H4 (cell line): ENCODE measurements at places on chromosomes 12 and 14. TPM values are rescaled to one million over a fixed set of nuclear protein-coding genes. Genes with fewer than 3 reads are reported as not detected.

Gene SDS
- not detected in 2 replicates for total RNA-seq

Gene KCNA1
- 0.37 TPM in 1 of 2 replicates, not detected in the other for total RNA-seq

Gene LMO3
- 0.27 and 2.9 TPM in 2 replicates for total RNA-seq

Gene SLC8A3
- not detected in 2 replicates for total RNA-seq

Gene CACNA2D4
- total RNA-seq, result not detected in 2 replicates

Gene GPRC5A
- 10.1 and 10.9 TPM in 2 replicates for total RNA-seq

Gene TRHDE
- 2.4 and 8.8 TPM in 2 replicates for total RNA-seq

Gene SFSWAP
- 12.3 and 20.0 TPM in 2 replicates for total RNA-seq

Gene COX8C
- not detected in 2 replicates for total RNA-seq

Gene ZDHHC22
- total RNA-seq, result not detected in 2 replicates

Gene TMPRSS12
- total RNA-seq, result not detected in 2 replicates

Gene PLCZ1
- total RNA-seq, result not detected in 2 replicates

Gene CCNT1
- total RNA-seq, result 25.7 and 26.9 TPM in 2 replicates

Gene FBLN5
- 10.1 and 14.2 TPM in 2 replicates for total RNA-seq

Gene GXYLT1
- 20.2 and 22.3 TPM in 2 replicates for total RNA-seq

Gene SLC22A17
- 4.6 and 5.3 TPM in 2 replicates for total RNA-seq

Gene EEF1AKMT3
- total RNA-seq, result 4.1 and 7.9 TPM in 2 replicates

Gene PTPN21
- 4.0 and 4.4 TPM in 2 replicates for total RNA-seq

Gene OR10P1
- not detected in 2 replicates for total RNA-seq

Gene PAPLN
- not detected in 2 replicates for total RNA-seq

Gene DTX1
- 1.3 and 2.8 TPM in 2 replicates for total RNA-seq

Gene SMOC1
- total RNA-seq, result 0.12 TPM in 1 of 2 replicates, not detected in the other

Gene P2RX2
- total RNA-seq, result not detected in 2 replicates

Gene SERPINA12
- not detected in 2 replicates for total RNA-seq

Gene BATF
- not detected in 2 replicates for total RNA-seq

Gene NINJ2
- not detected in 2 replicates for total RNA-seq

Gene CCDC85C
- 5.7 and 5.8 TPM in 2 replicates for total RNA-seq

Gene SCNN1A
- total RNA-seq, result 1.7 and 2.1 TPM in 2 replicates

Gene DLST
- total RNA-seq, result 26.1 and 29.9 TPM in 2 replicates

Gene SMIM41
- total RNA-seq, result not detected in 2 replicates

Gene CEBPE
- total RNA-seq, result not detected in 2 replicates

Gene TAS2R14
- 1.6 and 3.3 TPM in 2 replicates for total RNA-seq

Gene TNS2
- total RNA-seq, result 18.3 and 20.2 TPM in 2 replicates

Gene LTBR
- 19.5 and 31.5 TPM in 2 replicates for total RNA-seq

Gene LIN7A
- total RNA-seq, result 1.2 and 3.9 TPM in 2 replicates

Gene CPSF2
- 94.5 and 97.7 TPM in 2 replicates for total RNA-seq

Gene CLMN
- 3.7 and 4.5 TPM in 2 replicates for total RNA-seq

Gene B3GNT4
- 0.29 TPM in 1 of 2 replicates, not detected in the other for total RNA-seq

Gene CLEC12A
- not detected in 2 replicates for total RNA-seq

Gene HCAR1
- not detected in 2 replicates for total RNA-seq
